ENCODE measurements at places on chromosomes 2 and 18.

- DNase-seq, result no peak
These were observed 21.6 kb downstream of the GPR55 start for GRCh38 chr2:230903231-230904150.

- no peak for DNase-seq
These were observed 84.0 kb downstream of the MSH2 start for GRCh38 chr2:47486841-47487497.

DNA sequence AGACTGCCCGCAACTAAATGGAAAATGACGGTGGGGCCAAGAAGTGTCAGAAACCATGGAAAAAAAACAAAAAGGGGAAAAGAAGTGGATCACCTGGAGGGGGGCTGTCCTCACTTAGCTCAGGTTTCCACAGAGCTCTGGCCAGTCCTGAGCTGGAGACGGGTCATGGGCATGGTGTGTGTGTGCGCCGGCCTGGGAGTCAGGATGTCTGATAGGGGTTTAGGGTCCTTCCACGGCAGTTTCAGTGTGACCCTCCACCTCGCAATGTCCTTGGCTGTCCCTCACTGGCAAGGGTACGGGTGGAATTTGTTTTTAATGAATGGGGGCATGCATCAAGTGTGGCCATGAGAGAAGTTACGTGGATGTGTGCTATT, 133.2 kb upstream of the MEIS1 start:
- no peak for DNase-seq

- no peak for DNase-seq
These were observed 29.3 kb upstream of the CYP20A1 start for GRCh38 chr2:203209538-203209937.

DNA sequence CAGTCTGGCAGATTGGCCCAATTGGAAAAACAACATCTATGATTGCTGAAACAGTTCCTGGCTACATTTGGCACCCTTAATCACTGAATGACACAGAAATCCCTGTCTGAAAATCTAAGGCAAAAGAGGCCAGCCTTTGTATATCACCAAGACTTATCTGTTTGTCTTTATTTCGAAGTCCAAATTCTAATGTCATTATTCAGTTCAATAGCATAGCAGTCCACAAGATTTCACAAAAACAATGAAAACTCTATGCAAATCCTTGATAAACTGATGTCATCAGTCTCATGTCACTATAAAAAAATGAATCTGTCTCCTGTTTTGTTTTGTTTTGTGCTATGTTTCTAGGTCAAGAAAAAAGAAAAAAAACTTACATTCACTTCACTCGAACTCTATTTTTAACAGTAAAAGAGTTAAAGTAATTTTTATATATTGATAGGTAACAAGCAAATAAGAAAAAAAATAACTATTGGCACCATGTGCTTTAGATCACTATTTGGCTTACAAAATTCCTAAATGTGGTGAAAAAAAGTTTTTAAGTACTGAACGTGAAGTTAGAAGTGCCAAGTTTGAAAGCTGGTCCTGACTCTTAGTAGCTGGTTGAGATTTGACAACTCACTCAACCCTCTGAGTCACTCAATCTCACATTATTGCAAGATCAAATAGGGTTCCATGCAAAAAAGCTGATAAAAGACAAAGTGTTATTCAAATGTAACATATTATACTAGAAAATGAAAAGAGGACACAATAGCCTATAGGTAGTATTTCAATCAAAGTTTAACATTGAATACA, 359.3 kb downstream of the IRS1 start:
- DNase-seq, result no peak

- DNase-seq, result peak; percentile 38
These were observed 85.5 kb upstream of the PGAP1 start for GRCh38 chr2:197011801-197012641.

- DNase-seq, result no peak
These were observed 2.7 kb upstream of the SLC30A3 start for GRCh38 chr2:27265536-27265870.

- no peak for DNase-seq
These were observed 121.6 kb downstream of the EML6 start for GRCh38 chr2:54845094-54845493.

GRCh38 chr18:36389811-36390581, 92.5 kb downstream of the FHOD3 start:
- no peak for DNase-seq

- no peak for DNase-seq
These were observed 2003.8 kb upstream of the PIK3C3 start for GRCh38 chr18:39951142-39951720.

DNA sequence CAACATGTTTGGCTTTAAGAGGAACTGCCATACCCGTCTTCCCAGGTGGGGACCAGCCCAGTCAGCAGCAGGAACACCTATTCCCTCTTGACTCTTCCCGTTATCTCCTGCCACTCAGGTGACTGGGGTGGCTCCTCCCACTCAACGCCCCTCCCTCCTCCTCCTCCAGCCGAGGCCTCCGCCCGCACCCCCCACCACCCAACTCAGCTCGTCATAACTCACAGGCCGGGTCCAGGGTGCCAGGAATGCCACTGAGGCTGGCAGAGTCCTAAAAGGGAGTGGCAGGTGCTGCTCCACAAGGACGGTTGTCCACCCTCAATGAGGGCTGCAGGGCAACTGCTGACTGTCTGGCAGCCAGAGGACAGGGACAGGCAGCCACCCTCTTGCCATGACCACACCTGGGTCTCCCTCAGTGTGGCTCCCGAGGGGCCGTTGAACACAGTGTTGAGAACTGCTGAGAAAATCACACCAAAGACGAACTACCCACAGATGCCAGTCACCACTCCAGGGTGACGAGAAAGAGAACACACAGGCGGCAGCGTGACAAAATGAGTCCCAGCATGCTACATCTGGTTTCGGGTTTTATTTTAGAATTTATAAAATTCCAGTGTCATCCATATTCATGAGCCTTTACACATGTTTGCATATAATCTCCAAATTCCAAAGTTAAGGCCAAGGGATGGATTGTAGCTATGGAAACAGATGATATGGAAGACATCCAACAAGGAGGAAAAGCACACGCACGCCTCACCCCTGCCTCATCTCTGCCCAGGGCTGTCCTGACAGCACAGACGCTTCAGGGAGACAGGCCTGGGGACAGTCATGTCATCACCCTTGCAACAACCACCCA, 38.5 kb downstream of the ANO7 start:
- no peak for DNase-seq

DNA sequence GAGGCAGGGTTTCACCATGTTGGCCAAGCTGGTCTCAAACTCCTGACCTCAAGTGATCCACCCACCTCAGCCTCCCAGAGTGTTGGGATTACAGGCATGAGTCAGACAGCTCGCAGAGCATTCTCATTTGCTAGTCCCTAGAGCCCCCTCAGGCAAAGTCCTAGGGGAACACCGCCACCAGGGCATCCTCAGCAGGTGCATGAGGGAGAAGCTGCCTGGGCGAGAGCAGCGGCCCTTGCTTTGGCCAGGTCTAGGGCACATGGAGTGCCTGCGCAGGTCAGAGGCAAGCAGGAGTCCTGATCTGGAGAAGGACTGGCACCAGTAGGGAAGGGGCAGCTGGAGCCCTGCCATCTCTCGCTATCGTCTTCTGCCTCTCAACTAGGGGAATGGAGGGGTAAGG, 32.4 kb downstream of the NGEF start:
- no peak for DNase-seq

DNA sequence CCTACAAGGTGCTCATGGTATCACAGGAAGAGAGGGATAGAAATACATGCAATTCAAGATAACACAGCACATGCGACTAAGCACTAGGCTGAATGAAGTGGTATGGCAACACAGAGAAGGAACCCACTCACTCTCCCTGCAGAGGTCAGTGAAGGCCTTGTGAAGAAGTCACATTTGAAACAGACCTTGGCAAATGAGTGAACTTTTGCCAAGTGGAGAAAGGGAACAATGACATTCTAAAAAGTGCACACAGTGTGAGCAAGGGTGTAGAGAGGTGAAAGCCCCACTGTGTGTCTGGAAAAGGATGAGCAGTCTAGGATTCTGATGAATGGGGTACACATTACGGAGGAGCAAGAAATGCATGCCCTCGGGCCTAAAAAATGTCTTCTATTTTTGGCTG, 23.3 kb downstream of the KLF7 start:
- DNase-seq, result no peak

- DNase-seq, result no peak
These were observed 87.5 kb upstream of the RIOK3 start for GRCh38 chr18:23365602-23366001.

GRCh38 chr2:136122661-136123060, 4.7 kb upstream of the CXCR4 start:
- DNase-seq, result no peak

- DNase-seq, result no peak
These were observed 44.0 kb downstream of the ITGB6 start for GRCh38 chr2:160156100-160156499.

- DNase-seq, result no peak
These were observed 274.7 kb downstream of the RNF144A start for GRCh38 chr2:7191932-7192331.

- no peak for DNase-seq
These were observed 53.6 kb upstream of the CAB39 start for GRCh38 chr2:230658877-230659652.

DNA sequence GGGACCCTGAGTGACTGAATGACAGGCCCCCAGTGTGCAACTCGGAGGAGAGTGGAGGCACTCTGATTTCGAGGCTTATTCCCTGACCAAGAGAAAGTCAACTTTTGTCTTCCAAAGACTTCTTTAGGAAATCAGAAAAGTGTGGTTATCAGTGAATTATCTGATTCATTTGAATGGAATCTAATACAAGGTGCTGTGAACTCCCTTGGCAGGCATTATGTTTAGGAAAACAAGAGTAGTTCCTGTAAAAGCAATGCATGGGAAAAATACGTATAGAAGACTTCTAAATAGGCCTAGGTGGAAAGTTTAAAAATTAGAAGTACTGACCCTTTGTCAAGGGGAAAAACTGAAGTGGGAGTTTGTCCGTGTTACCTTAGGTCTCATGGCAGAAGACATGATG, 269.4 kb downstream of the GBX2 start:
- no peak for DNase-seq

DNA sequence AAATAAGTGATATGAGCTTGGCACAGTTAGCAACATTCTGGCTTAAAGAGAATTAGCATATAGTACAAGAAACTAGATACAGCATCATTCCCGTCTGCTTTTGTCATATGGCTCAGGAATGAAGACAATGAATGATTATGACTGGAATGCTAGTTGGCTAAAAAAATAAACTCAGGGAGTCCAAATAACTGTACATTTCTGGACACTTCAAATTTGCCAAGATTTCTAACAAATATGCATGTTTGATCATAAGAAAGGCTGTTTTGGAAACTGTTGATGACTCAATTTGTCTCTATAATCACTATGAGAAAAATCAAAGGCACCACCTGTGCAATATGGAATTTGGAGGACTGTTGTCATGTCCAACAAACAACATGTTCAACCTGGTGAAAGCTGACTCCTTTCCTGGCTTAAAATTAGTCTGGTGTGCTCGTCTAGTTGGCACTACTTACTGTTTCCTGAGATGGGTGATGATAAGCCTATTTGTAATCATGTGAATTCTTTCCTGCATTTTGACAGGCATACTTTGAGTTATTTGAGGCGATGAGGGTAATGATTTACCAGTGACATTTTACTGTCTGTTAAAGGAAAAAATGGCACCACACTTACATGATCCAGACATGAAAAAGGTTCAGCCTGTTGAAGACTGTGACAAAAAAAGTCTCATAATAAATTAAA, 133.9 kb upstream of the CDH20 start:
- no peak for DNase-seq

- DNase-seq, result no peak
These were observed 9.5 kb downstream of the RTTN start for GRCh38 chr18:70195852-70196434.
